HepG2 (cell line): ENCODE measurements at places on chromosomes 5 and 9. TPM values are rescaled to one million over a fixed set of nuclear protein-coding genes. Genes with fewer than 3 reads are reported as not detected.

Gene MYMK
- total RNA-seq, result not detected in 2 replicates

Gene PCDH1
- total RNA-seq, result 0.11 and 0.13 TPM in 2 replicates

Gene PPP3R2
- not detected in 2 replicates for total RNA-seq

Gene IL33
- not detected in 2 replicates for total RNA-seq

Gene RORB
- total RNA-seq, result not detected in 2 replicates

Gene FBXO38
- 35.6 and 35.9 TPM in 2 replicates for total RNA-seq

Gene ROPN1L
- not detected in 2 replicates for total RNA-seq

Gene EIF4E1B
- total RNA-seq, result not detected in 2 replicates

Gene DND1
- 0.17 and 0.55 TPM in 2 replicates for total RNA-seq

Gene PIK3R1
- total RNA-seq, result 21.3 and 26.0 TPM in 2 replicates

Gene ZSWIM6
- total RNA-seq, result 0.82 and 0.83 TPM in 2 replicates

Gene NUTM2F
- total RNA-seq, result 0.07 and 0.09 TPM in 2 replicates
